Mesothelial cell of epicardium (in vitro differentiated cells): ENCODE measurements at places on chromosomes 4 and X.

DNA sequence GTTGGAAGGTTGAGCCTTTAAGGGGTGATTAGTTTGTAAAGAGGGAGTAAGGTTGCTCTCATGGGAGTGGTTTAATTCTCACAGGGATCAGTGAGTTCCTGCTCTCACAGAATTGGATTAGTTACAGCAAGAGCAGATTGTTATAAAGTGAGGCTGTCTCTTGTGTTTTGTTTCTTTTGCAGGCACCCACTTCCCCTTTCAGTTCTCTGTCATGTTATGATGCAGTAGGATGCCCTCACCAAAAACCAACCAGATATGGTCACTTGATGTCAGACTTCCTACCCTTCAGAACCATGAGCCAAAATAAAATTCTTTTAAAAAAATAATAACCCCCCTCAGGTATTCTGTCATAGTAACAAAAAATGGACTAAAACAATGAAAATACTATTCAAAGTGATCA, 19.9 kb upstream of the IGSF1 start:
- no peak for DNase-seq

GRCh38 chr4:161714022-161714751, 449.6 kb downstream of the FSTL5 start:
- no peak for DNase-seq

DNA sequence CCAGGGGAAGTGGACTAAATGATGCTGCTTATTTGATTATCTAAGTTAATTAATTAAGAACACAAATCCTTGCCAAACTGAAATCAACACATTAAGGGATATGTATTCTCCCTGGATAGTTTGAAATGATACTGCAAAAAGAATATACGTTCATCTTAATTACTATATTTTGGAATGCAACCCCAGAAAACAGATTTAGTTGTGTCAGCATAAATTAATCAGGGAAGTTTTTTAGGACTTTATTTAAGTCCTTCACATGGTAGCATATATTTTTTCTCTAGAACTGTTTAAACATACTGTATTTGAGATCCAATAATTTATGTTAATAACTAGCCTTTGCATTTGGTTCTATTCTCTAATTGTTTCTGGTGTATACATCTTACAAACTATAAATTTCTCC, 52.5 kb downstream of the NRK start:
- no peak for DNase-seq

DNA sequence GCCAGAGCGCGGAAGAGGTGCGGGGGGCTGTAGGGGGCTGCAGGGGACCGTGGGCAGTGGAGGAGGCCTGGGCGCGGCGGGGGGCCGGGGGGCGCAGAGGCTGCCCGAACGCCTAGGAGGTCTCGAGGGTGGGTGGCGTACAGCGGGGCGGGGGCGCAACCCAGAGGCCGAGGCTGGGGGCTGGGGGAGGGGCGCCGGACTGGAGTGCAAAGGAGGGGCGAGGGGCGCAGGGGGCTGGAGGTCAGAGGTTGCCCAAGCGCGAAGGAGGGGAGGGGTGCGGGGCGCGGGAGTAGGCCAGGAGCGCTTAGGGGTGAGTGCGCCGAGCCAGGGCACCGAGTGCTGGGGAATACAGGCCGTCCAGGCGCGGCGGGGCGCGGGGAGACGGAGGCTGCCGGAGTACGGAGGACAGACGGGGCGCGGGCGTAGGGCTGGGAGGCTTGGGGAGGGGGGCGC, 255 bp downstream of the GYG2 start:
- DNase-seq, result no peak

GRCh38 chrX:87744391-87744790, 226.8 kb downstream of the KLHL4 start:
- no peak for DNase-seq

DNA sequence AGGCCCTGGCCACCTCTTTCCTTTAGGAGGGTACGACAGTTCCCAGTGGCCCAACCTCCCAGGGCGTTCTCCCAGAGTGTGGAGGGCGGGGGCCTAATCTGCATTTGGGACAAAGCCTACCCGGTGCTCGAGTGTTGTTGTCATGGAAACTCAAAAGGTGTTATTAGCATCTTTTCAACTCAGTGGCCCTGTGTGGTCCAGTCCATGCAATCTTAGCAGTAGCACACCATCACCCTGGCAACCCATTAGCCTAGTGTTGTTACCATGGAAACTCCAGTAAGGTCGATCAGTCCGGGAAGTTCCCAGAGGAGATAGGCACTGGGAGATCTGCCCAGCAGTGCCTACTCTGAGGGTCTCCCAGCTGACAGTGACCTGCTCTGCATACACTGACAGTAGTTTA, 20.2 kb downstream of the APLN start:
- DNase-seq, result no peak

GRCh38 chrX:72348247-72348979, 42.7 kb upstream of the CITED1 start:
- no peak for DNase-seq

- DNase-seq, result no peak
Measured at GRCh38 chrX:8688776-8689175, 43.2 kb downstream of the ANOS1 start.

- no peak for DNase-seq
Measured at GRCh38 chrX:54178100-54178940, 4.7 kb downstream of the FAM120C start.

DNA sequence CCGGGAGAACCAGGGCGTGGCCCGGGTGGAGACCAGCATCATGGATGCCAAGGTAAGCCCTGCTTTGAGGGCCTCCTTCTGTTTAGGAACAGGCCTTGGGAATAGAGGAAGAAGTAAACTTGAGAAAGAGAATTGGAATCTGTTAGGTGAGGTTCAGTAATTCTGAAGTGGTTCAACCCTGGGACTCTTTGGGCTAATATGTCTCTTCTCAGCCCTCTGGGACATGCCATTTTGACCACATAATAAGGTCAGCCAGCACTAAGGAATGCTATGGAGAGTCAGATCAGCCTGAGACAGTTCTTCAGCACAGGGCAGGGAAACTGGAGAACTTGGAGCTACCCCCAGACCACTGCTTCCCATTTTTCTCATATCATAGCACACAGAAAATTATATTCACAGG, 63.3 kb upstream of the PRPS1 start:
- DNase-seq, result no peak

DNA sequence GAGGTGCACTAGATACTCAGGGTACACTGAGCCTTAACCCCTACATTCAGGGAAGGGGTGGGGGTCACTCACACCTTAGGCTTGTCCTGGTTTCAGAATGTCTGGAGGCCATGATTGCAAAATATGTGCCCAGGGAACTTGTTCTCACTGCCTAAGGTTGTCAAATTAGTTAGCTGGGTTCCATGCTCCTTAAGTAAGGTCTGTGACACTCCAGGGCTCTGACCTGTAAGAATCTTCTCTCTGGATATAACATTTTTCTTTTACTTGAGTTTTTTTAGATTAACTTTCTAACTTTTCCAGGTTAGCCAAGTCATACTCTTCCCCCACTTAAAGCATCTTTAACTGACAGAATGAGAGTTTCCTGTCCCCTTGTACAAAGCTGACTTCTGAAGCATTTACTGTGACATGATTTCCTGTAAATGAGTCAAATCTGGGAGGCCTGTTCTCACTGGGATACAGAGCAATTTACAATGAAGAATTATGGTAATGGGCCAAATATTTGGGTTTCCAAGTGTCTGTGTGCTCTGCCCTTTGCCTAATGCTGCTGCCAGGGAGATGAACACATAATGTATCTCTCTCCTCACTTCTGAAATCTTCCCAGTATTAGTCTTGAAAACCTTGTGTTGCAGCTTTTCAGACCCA, 101.7 kb downstream of the GATB start:
- DNase-seq, result no peak

DNA sequence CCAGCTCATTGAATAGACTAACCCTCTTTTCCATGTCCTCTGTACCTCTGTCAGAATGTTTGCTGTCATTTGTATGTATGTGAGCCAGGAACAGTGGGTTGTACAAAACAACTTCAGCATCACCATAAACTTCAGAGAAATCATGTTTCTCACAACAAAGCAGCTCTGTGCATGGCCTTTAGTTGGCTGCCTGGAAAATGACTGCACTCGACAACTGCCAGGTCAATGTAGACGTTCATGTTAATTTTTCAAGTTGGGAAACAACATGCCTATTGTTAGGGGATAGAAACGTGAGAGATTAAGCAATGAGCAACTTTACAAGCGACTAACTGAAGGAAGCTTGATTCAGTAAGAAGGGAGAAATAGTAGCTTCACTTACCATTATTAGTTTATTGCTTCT, 17.9 kb upstream of the CXCL11 start:
- DNase-seq, result no peak

DNA sequence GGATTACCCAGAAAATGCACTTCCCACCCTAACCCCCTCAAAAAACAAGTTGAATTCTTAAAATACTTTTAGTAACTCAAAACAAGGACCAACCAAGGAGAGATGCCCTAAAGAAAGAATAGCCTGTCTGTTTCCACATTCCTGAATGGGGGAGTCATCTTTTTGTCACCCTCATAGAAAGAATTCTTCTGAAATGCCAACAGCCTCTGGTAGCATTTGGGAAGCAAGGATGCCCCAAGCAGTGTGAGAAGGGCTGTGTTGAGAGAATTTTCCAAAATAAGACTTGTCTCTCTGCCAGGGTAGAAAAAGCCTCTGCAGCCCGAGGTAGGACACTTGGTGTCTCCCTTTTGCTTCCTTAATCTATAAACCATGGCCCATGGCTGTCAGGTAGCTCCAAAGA, 173.1 kb upstream of the VCX3A start:
- DNase-seq, result no peak

DNA sequence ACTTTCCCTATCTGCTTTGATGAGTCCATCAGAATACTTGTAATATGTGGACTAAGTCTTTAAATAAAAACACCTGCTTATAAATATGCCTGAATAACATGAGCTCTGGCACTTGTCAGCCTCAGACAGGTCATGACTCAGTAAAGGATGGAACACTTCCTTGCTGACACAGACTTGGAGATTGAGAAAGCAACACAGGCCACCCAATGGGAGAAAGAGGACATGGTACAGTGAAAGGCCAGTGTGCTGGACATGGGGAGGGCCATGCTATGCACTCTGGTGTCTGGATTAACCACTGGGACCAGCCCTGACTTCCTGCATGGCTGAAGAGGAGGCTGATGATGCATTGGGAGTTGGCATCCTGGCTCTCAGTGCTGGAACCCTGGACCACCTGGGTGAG, 149.5 kb downstream of the DHRSX start:
- no peak for DNase-seq

GRCh38 chr4:48831532-48832030, 693 bp downstream of the OCIAD1 start:
- no peak for DNase-seq

DNA sequence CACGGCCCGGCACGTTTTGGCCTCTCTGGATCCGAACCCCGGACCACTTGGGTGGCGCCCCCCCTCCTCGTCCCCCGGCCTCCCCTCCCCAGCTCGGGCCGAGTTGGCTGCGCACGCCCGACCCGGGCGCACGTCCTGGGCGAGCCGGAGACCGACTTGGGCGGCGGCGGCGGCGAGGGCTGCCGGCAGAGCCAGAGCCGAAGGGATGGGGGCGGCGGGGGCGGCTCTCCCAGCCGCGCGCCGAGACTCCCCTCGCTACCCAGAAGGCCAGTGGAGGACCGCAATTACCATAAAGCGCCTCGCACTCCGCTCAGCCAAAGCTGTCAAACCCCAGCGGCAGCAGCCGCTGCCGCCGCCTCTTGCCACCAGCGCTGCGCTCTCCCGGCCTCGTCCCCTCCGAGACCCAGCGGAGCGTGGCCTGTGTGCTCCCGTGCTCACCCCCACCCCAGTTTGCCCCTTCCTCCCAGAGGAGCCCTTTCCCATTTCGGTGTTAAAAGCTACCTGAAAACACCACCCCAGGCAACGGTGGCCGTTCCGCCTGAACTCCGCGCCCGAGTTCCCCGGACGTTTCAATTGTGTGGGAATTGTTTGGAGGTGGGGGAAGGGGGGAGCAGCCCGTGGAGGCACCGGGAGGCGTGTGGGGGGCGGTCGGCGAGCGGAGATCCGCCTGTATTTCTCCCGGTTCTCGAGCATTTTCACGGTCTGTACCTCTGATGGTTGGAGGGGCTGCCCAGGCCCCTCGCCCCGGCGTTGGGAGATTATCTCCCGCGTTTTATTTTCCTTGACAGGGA, 701 bp upstream of the BCOR start:
- no peak for DNase-seq

DNA sequence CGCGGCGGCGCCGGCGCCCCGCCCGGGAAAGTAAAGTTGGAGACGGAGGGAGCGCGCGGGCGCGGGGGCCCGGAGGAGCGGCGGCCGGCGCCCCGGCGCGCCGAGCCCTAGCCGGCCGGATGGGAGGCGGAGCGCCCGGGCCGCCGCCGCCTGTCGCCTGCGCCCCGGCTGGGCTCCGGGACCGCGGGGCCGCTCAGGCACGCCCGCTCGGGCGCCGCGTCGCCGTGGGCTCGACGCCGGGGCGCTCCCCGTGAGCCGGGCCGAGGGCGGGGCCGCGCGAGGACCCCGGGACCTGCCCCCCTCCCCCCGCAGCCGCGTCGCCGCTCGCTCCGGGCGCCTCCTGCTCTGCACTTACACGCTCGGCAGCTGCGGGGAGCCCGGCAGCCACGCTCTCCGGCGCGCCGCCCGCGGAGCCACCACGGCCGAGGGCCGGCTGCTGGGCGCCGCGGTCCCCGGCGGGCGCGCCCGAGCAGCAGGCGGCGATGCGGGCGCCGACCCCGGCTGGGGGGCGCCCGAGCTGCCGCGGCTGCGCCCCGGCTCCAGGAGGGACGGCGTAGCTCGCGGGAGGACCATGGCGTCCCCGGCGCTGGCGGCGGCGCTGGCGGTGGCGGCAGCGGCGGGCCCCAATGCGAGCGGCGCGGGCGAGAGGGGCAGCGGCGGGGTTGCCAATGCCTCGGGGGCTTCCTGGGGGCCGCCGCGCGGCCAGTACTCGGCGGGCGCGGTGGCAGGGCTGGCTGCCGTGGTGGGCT, at the start of gene ADRA2C:
Gene ADRA2C, plus strand, starts transcription at position 350 of the 749 bp plus-strand sequence. Its CDS starts 222 bp downstream, at position 572.
- DNase-seq, result no peak

DNA sequence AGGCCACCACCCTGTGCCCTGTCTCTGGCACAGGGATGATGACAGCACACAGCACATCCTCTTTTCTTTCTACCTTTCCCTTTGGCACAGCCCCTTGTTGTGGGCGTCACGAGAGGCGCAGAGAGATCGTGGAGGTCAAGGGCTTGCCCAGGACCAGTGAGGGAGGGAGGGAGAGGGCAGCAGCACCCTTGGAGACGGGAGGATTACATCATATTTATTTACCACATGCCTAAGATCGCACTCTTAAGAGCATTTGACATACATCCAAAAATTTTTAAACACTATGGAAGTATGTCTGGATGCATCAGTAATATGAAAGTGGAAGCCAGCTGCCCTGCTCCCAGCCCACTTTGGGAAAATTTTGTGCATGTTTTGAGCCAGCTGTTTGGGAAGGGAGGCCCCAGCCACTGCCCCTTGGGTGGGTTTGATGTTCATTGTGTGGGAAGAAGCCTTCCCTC, 12.7 kb downstream of the WFS1 start:
- no peak for DNase-seq
